MCF 10A (cell line): ENCODE measurements at places on chromosomes 4 and X.

DNA sequence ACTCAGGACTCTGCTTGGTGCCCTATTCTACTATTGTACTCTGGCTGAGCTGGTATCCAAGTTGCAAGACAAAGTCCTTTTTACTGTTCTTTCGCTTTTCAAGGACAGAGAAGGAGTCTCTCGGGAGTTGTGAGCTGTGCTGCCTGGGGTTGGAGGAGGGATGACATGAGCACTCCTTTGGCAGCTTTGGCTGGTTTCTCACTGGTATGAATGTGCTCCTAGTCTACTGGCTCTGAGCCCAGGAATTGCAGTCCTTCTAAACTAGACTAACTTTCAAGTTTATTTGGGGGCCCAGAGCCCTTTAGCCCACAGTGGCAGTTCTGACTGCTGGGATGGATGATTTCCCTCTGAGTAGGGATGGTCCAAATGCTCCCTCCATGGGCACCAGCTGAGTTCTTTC, 997.1 kb downstream of the RAB28 start:
- H3K4me3 ChIP-seq = no peak overlapping the region
- peak; percentile 48 for DNase-seq
- no peak overlapping the region for H3K27ac ChIP-seq
- no peaks in the 10 kb centered on the region for H3K27me3 ChIP-seq
- H3K36me3 ChIP-seq = no peaks in the 10 kb centered on the region

GRCh38 chr4:156475322-156475721, 496.3 kb downstream of the PDGFC start:
- peak overlapping the region; percentile 88 for H3K27ac ChIP-seq
- DNase-seq = peak; percentile 70
- H3K4me1 ChIP-seq = peaks cover 11% of the 10 kb centered on the region
- H3K36me3 ChIP-seq = no peaks in the 10 kb centered on the region
- H3K27me3 ChIP-seq = no peaks in the 10 kb centered on the region
- no peak overlapping the region for H3K4me3 ChIP-seq

DNA sequence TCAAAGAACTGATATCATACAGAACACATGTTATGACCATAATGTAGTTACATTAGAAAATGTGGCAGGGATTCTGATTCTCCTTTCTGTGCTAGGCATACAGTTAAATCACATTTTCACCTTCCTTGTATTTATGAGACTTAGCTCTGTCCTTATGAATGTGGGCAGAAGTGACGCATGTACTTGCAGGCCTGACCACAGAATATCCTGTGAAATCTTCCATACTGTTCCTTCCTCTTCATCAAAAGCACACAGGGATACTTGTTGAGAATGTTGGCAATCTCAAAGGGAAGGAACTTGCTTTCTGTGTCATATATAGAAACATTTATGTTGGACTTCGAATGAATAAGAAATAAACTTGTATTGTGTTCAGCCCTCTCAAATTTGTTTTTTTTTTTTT, 17.2 kb upstream of the MYOZ2 start:
- peaks cover 10% of the 10 kb centered on the region for H3K4me1 ChIP-seq
- no peak overlapping the region for H3K27ac ChIP-seq
- no peaks in the 10 kb centered on the region for H3K36me3 ChIP-seq
- peak; percentile 30 for DNase-seq

DNA sequence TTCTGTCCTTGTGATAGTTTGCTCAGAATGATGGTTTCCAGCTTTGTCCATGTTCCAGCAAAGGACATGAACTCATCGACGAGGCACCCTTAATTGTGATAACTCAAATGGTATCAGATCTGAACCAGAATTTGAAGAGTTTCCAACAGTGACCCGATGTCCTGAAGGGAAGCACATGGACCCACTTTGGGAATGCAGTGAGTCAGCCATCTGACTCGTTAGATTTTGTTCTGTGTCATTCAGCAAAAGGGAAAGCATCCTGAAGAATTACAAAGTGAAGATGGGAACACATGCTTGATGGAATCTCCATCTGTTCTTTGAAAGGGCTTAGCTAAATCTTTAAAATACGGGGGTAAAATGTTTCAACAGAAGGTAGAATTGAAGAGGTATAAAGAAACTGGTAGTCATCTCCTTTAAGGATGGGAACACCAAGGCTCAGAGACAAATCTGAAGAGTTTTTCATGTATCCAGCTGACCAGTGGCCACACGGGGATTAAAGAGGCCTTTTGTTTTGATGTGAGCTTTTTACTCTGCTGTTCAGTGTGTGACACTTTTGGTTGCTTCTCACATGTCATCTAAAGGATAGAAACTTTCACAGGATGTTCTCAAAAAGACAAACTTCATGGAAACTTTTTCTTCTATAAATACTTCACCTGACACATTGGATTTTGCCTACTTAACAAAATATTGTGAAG, 393.8 kb downstream of the INPP4B start:
- no peak overlapping the region for H3K27ac ChIP-seq
- peaks cover 6% of the 10 kb centered on the region for H3K4me1 ChIP-seq
- H3K27me3 ChIP-seq = no peaks in the 10 kb centered on the region
- DNase-seq = no peak
- H3K36me3 ChIP-seq = no peaks in the 10 kb centered on the region
- no peak overlapping the region for H3K4me3 ChIP-seq

- H3K27ac ChIP-seq = peak overlapping the region; percentile 94
- H3K27me3 ChIP-seq = no peaks in the 10 kb centered on the region
- no peak for DNase-seq
- peak overlapping the region; percentile 90 for H3K4me3 ChIP-seq
Measured at GRCh38 chr4:151407466-151408379, 1.3 kb upstream of the FHIP1A start.

DNA sequence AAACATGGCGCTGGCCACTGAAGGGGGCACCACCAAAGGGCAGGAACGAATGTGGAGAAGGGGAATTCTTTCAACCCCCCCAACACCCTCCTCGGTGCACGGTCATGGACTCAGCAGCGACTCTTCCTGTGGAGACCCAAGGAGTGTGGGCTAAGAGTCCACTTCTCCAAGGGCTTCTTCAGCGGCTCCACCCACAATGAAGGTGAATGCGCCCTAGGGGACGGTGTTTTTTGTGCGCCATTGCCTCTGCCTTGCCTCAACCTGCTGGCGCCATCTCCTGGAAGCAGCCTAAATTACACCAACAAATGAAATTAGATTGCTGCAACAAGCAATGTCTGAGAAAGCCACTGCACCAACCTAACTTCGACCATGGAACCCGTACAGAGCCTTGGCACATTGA, 169.2 kb upstream of the MAGEB18 start:
- no peaks in the 10 kb centered on the region for H3K4me1 ChIP-seq
- peak; percentile 35 for DNase-seq
- H3K27ac ChIP-seq = no peak overlapping the region
- H3K27me3 ChIP-seq = no peaks in the 10 kb centered on the region
- H3K36me3 ChIP-seq = peaks cover 4% of the 10 kb centered on the region
